ENCODE measurements at places on chromosomes 3 and 15.

DNA sequence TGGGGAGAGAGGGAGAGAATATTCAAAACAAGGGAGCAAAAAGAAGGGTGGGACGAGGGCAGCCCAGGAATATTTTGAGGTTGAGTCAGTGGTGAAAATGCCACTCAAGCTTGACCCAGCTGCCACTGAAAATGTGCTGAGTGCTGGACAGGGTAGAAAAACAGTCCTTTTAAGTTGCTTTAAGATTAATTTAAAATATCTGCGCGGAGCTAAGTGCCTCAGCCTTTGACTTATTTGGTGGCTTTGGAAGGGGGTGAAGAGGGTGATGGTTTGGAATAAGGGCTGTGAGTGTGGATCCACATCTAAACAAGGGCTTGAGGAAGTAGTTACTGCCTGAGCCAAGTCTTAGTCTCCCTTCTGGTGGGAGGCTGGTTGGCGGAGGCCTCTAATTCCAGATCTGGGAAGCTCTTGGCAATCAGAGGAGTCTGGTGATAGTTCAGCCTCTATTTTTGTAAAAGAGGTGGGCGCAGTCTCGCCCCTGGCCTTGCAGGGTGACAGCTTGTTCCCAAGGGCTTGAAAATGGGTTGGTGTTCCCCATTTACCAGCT is 280.8 kb upstream of the ROPN1 start:
- DNase-seq = no peak

GRCh38 chr15:67307889-67308597 is 53.5 kb downstream of the IQCH start:
- DNase-seq = no peak

DNA sequence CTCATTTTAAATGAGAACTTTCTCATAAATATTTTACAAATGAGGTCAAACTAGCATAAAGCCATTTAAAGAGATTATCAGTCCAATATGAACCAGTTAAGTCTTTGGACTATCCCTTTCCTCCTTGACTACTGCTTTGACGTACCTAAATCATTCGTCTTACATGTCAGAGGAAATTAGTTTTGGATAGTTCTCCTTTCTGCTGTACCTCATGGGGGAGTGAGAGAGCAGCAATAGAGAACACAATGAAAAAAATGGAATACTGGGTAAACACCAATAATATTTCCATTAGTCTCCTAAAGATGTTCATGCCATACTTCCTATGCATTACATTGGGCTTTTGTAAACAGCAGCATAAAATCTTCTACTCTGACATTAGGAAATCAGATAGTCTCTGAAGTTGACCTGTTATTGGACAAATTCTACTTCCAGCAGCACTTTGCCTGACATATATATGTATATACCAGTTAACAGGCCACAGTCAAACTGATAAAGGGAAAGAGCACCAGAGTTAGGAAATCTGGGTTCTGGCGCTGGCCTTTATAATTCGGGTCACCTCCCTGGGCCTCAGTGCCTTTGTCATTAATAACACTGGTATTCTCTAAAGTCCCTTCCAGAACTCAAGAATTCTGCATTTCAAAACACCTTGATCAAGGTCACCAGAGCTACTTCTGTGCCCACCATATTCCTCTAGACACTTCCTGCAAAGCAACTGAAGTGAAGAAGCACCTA is 26.8 kb downstream of the TIMMDC1 start:
- DNase-seq = no peak

- DNase-seq = no peak
These were observed 97.3 kb downstream of the XXYLT1 start for GRCh38 chr3:195173657-195174056.

DNA sequence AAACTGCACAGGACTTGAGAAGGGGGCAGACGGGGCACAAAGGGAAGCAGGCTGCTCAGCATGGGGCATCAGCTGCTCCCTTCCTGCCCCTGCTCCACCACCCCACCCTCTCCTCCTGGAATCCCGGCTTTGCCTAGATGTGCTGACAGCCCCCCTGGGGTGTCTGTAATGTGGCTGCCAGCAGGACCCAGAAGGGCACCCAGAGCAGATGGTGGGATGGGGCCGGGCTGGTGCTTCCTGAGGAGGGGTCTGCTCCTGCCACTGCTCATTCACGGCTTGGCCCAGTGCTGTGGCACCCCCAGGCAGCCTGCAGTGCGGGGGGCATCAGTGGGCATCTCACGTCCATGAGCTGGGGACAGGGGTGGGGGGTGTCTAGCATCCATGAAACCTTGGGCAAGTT is 10.2 kb downstream of the H1-8 start:
- DNase-seq = peak; percentile 16

GRCh38 chr3:113117511-113118234 is 93.7 kb upstream of the BOC start:
- no peak for DNase-seq

- no peak for DNase-seq
These were observed 21.8 kb downstream of the GREM1 start for GRCh38 chr15:32739522-32740063.

DNA sequence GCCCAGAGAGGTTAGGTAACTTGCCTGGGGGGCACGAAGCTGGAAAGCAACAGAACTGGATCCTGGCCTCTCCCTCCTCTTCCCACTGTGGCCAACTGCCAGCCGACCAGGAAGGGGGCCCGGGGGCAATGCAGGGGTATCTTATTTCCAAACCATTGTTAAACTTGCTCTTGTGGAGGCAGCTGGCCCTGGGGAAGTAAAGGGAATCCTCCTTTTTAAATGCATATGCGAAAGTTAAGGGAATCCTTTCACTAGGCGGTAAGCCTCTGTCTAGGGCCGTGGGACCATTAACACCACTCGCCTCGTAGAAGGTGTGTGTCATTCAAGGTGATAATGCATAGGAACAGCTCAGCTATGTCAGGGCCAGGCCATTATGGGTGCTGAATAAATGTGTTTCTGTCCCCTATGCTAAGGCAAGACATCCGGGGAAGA is 68.6 kb downstream of the ST6GAL1 start:
- DNase-seq = no peak

DNA sequence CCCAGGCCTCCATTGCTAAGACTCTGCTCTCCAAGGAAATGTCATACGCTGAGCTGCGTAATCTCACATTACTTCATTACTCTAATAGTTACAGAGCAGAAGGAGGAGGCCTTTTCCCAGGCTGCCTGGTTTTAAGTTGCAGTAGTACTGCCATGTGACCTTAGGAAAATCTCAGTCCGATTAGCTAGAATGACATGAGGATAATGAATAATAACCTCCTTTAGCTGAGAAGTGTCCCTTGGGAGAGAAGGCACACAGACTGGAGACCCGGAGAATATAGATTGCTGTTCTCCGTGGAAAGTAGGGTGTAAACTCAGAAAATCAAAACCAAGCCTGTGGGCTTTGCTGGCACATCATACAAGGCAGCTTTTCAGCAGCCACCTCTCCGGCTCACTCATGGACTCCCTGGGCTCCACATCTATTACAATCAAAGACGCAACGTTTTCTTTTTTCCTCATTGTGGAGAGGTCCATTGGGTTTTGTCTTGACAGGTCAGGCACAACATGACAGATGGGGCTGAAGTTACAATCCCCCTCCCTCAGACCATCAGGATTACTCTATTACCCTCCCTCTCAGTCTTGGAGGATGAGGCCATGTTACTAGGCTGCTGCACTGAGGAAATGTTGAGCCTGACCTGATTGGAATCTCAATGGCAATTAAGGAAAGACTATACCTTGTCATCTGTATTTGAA is 134.8 kb upstream of the MB21D2 start:
- no peak for DNase-seq

GRCh38 chr3:157865352-157866000 is 240.7 kb downstream of the SHOX2 start:
- no peak for DNase-seq

DNA sequence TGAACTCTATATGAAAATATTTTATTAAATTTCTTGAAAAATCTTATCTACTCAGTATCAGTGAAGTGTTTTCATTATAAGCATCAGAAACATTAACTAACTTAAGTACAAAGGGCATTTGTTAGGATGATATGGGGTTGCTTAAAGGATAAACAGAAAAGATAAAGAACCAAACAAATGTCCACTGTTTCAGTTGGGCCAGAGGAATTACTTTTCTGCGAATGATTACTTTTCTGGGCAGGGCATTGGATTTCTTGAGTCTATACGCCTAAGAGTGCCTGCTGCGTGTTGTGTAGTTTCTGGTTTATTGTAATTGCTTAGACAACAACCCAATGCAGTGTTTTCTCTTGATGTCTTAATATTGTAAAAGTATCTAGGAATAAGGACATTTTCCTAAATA is 52.8 kb downstream of the NEO1 start:
- no peak for DNase-seq

GRCh38 chr15:31372635-31373091 is 46.0 kb downstream of the KLF13 start:
- no peak for DNase-seq

GRCh38 chr3:171377859-171378258 is 82.3 kb downstream of the TNIK start:
- DNase-seq = no peak

DNA sequence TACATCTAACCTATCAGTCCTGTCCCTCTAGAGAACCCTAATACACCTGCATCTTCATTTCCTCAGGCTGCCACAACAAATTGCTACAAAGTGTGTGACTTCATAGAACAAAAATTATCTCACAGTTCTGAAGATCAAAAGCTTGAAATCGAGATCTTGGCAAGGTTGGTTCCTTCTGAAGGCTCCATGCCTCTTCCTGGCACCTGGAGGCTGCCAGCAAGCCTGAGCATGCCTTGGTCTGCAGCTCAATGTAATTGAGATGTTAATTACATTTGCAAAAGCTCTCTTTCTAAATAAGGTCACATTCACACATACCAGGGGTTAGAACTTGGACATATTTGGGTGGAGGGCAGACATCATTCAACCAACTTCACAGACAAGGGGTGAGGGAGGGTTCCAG is 86.4 kb upstream of the ABHD17C start:
- DNase-seq = no peak

DNA sequence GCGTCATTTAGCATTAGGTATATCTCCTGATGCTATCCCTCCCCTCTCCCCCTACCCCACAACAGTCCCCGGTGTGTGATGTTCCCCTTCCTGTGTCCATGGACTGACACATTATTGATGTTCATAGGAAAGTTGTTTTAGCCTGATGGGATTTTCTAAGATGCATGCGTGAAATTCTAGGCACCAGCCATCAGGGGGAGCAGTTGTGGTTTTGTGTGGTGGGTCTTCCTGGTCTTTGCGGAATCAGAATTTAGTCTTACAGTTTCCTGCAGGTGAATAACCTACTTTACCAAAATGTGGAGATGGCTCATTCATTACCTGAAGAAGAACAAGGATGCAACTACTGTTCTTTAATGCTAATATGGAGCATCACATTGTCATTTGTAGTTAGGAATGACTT is 455.0 kb upstream of the THBS1 start:
- peak; percentile 22 for DNase-seq

DNA sequence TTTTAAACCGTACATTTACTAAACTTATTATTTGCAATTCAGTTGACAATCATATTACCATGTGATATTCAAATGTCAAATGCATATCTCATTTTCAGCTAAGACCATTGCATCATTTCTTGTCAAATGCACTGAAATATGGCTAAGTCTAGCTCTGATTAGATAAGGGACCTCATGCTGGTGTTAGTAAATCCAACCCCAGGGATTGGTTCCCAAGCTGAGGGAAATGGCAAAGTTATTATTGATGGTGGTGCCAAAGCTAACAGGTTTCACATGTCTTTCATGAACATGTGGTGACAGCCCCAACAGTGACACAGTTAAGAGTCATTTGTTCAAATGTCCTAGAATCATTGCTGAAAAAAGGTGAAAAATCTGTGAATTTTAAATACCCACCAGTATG is 641.1 kb downstream of the MECOM start:
- no peak for DNase-seq

DNA sequence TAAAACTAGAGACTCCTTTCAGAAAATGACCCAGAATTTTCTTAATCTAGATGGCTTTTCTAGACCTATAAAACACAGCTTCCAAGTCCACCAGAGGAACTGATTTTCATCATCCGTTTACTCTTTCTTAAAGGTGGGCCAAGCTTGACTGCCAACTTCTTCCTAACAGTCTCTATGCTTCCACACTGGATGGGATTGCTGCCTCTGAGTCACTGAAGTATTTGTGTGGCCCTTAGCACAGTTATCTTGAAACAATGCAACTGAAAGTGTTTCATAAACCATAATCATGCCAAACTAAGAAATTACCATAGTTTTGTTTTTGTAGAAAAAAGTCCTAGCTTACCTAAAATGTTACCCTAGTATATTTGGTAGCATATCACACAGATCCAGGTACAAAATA is 985.7 kb downstream of the TUSC7 start:
- DNase-seq = no peak

GRCh38 chr3:59316688-59317275 is 267.0 kb upstream of the CFAP20DC start:
- no peak for DNase-seq

- DNase-seq = no peak
These were observed 55.1 kb upstream of the PIK3CB start for GRCh38 chr3:138889792-138890191.

DNA sequence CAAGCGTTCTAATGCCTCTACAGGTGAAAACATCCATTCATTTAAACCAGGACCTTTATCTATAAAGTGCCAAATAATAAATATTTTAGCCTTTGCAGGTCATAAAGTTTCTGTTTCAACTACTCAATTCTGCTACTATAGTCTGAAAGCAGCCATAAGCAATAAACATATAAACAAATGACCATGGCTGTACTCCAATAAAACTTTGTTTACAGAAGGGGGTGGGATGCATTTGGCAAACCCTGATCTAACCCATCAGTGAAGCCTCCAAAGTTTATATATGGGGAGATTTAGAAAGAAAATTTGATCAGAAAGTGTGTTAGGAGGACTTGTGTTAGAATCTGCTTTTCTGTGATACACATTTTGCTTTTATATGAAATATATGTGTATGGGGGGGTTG is 161.3 kb downstream of the ZBTB20 start:
- DNase-seq = no peak

GRCh38 chr3:122800706-122801237 is 5.9 kb downstream of the SLC49A4 start:
- no peak for DNase-seq

DNA sequence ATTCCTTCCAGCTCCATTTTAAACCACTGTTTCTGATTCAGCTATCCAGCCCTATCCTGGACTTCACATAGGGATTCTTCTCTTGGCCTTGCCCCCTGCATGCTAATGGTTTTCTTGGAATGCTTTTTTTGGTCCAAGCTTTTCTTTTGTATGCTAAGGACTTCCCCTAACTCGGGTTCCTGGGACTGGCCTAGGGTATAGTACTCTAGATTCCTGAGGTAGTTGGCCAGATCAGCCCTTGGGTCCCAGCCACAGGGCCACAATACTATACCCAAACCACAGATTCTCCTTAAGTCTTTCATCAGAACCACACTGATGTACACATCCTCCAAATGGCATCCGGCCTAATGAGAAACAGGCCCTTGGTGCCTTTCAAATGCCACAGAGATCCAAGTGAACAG is 2.8 kb downstream of the FYCO1 start:
- DNase-seq = no peak

DNA sequence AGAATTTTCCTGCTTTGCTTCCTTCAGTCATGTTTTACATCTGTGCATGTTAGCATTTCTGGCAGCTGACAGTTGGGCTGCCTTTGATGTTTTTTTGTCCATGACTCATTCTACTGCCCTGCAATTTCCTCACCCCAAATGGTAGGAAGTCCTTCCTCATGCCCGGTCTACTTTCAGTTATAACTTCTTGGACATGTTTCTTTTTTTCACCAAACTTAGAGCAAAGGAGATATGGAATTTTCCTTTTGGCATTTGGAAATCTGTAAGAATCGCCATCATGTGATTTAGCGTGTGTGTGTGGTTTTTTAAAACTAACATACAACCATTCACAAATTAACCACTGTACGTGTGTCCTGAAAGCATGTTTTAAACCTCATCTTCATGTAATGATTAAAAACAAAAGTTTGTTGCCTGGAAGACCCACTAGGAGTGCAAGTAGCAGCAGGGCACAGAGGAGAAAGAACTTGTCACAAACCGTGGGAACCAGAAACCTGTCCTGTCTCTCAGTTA is 430.7 kb upstream of the CFAP20DC start:
- no peak for DNase-seq

Data from NCI-H1694 treated with DMSO at 0.1 percent for 48 hours (cell line).